ENCODE measurements at places on chromosomes 11 and 22.

- no peak for DNase-seq
Measured at GRCh38 chr22:20036535-20037392, 15.9 kb downstream of the TANGO2 start.

DNA sequence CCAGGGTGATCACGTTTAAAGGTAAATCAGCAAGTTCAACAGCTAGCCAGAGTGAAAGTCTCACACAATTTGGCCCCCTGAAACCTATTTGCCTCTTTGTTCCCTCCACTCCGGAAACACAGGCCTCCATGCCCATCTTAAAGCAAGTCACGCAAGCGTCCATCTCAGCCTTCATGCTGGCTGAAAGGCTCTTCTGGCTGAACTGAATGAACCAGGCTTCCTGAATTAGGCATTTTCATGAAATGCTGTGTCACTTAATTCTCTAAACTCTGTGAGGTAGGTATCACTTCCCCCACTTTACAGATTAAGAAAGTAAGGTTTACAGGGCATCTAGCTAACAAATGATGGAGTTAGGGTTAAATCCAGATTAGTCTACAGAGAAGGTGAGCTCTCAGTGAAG is 1.4 kb downstream of the SLC25A17 start:
- no peak for DNase-seq

- no peak for DNase-seq
Measured at GRCh38 chr11:102121329-102121728, 11.1 kb downstream of the YAP1 start.

DNA sequence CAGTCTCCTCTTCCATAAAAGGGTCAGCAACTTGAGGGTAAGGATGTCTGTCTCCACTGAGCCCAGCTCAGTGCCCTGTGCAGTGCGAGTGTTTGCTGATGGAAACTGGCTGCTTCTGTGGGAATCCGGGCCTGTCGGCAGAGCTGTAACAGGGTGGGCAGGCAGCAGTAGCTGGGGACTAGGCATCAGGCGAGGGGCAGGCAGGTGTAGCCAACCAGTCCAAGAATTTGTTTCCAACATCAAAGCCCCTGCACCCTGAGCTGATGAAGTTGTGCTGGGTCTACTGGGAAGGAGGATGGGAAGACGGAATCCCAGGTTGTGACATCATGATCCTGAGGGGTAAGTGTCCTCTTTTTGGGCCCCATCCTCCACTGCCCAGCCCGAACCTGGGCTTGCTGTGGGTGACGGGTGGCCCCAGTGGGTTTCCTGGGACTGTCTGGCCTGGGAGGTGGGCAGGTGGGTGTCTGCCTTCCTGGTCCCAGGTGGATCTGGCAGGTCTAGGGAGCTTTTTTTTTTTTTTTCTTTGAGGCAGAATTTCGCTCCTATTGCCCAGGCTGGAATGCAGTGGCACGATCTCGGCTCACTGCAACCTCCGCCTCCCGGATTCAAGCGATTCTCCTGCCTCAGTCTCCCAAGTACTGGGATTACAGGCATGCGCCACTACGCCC is 11.0 kb downstream of the SLC29A2 start:
- DNase-seq = no peak

DNA sequence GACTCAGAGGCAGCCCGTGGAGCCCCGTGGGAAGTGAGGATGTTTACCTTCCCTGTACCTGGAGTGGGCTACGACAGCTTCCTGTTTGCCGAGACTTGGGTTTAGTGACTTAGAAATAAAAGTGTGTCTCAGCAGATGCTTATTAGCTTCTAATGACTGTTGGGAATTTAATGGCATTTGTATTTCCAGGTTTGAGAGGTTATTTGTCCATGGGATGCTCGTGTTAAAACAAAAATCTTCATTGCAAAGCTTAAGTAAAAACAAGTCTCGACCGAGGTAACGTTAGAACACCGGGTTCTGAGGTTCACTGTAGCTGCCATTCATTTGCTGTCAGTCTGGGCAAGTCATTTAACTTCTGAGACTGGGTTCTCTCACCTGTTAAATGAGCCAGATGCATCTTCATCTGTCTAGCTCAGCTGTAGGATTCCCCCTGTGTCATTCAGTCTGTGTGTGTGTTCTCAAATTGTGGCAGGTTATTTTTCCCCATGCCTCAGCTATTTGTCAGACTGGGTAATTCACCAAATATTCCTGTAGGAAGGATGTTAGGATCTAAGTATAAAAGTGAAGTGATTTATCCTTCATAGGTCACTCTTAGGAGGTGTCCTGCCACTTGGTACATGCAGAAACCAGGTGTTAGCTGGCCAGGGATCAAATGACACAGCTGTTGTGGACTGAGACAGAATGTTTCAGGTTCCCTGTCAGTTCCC is 791 bp downstream of the EI24 start:
- no peak for DNase-seq

DNA sequence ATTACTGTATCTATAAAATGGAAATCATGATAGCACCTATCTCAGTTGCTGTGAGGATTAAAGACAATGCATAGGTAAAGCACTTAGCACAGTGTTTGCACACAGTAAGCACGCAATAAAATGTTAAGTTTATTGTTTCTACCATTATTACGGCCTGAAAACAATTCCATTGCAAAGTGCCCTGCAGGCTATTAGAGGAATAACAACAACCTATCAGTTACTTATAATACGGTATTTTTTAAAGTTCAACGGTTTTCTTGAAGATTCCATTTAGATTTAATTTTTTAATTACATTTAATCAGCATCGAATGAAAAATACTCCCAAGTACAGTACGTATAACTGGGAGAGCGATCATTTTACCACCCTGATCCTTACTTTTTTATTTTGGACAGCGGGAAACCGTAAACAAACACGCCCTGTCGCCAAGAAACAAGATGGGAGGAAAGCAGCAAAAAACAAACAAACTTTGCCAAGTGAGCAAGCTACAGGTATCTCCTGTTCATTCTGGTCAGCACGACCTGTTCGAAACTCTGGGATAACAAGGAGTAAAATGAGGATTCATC is 893 bp downstream of the SLC36A4 start:
- no peak for DNase-seq

DNA sequence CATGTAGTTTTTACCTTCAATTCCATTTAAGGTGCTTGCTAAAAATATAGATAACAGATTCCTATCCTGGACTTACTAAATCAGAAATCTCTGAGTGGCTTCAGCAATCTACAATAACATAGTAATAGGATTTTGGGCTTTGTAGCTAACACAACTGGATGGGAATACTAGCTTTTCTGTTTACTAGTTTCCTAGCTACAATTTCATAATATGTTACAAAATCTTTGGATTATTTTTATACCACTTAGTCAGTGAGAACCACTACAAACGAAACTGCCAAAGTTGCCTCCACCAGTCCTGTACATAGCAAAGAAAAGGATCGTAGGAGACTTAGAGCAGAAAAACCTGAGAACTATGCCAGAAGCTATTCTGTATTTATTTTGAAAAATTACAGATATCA is 87.7 kb upstream of the ANO3 start:
- DNase-seq = no peak

DNA sequence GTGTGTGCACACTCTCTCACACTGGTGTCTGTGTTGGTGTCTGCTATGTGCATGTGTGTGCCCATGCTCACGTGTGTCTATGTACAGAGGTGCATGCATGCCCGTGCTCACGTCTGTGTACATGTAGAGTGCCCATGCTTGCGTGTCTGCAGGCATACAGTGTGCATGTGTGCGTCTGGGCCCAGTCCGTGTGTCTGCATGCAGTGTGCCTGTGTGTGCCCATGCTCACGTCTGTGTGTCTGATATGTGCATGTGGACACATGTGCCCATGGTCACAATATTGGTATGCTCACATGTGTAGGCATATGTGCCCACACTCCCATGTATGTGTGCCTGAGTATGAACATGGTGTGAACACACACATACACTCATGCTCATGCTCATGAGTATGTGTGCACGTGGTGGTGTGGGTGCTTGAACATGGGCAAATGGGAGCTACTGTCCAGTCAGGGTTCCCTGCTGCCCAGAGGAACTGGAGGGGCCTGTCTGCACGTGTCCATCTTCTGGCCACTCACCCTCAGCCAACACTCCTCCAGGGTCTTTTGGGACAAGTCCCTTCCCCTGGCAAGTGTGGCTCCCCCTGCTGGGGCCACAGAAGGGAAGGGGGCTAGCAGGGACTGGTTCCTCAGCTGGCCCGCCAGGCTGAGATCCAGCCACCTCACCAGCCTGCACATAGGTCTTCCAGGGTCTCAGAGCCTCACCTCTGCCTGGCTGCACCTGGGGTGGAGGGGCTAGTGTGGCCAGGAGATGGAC is 7.3 kb upstream of the TBX1 start:
- DNase-seq = no peak

- no peak for DNase-seq
Measured at GRCh38 chr11:72719144-72719543, 33.1 kb downstream of the ARAP1 start.

DNA sequence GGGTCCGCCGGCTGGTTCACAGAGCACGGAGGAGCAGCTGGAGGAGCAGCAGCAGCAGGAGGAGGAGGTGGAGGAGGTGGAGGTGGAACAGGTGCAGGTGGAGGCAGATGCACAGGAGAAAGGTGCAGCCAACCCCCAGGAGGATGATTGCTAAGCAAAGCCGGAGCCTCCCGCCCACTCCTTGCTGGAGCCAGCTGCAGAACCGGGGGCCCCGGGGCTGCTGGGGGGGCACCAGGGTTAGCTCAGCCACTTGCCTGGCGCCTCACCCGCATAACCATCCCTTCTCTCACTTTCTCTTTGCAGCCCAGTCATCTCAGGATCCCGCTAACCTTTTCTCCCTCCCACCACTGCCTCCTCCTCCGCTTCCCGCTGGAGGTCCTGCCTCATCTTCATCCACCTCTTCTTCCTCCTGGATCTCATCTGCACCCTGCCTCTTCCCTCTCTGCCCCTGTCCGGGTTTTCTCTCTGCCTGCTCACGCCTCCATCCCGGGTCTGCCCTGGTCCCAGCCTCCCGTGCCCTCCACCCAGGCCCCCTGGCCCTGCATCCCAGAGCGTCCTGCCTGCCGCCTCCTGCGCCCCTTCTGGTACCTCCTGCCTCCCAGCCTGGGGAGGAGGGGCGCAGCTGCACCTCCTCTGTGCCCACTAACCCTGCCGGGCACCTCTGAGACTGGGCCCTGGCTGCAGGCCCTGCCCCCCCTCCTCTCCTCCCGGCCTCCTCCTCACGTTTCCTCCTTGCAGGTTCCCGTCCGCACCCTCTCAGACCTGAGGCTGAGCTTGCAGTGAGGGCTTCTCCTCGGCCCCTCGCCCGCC is 9.5 kb downstream of the KCTD17 start:
- DNase-seq = no peak

DNA sequence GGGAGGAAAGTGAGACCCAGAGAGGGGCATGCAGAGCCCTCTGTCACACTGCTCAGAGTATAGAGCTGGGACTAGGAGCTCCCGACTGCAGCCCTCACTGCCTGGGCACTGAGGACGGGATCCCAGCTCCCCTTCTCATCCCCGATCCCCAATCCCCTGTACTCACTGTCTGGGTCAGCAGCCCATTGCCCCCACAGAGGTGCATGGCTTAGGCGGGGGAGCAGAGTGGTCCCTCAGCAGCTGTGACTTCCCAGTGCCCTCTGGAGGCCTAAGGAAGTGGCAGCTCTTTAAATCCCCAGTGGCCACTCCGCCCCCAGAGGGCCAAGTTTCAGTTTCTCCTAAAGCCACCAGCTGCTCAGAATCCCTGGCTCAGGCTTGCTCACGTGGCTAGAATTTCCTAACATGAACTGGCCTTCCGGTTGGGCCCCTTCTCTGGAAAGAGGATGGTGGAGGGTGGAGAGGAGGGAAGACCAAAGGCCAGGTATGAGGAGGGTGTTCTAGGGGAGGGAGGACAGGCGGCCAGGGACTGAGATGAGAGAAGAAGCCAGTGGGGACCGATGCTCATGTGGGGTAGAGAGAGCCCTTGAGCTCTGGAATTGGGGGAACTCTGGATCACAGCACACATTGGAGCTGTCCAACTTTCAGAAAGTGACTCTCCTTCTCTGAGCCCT is at the start of gene BATF2:
BATF2 (minus strand) TSS at position 262 of the 671 bp plus-strand sequence; CDS start at position 205, 57 bp downstream.
- DNase-seq = peak; percentile 33

GRCh38 chr22:30875481-30876215 is 92.9 kb downstream of the MORC2 start:
- DNase-seq = no peak

- DNase-seq = no peak
Measured at GRCh38 chr11:101296896-101297295, 167.3 kb upstream of the PGR start.

GRCh38 chr11:908273-908672 is 2.3 kb downstream of the CHID1 start:
- DNase-seq = no peak

DNA sequence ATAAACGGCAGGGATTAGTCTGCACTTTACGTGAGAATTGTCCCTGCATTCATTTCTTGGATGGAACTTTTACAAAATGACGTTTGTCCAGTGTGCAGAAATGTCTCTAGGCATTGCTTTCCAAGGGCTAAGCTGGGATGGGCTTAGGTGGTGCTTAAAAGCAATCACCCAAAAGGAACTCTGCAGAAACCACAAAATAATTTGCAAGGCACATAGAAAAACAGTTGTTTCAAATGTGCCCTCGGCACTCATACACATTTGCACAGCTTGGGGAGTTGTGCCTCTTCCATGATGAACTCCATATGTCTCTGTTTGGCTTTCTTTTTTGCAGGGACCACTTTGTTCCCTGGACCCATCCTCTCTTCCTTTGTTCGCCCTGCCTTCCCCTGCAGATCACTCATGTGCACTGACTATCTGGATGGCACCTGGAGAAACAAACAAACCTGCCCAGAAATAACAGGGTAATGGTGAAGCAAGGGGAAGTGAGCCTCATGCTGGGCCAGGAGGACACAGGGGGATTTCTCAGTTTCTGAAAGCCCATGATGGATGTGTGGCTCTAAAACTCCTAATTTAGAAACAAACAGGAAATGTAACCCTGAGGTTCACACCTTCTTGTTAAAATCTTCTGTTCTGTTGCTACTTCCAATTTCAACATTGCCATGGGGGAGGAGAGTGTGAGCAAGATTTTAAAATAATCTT is 150.2 kb downstream of the SNX19 start:
- no peak for DNase-seq

GRCh38 chr11:88398372-88398771 is 60.8 kb upstream of the CTSC start:
- DNase-seq = no peak

- no peak for DNase-seq
Measured at GRCh38 chr22:45298934-45299505, 10.7 kb upstream of the FAM118A start.

GRCh38 chr11:63520606-63521170 is 14.8 kb downstream of the LGALS12 start:
- DNase-seq = no peak

DNA sequence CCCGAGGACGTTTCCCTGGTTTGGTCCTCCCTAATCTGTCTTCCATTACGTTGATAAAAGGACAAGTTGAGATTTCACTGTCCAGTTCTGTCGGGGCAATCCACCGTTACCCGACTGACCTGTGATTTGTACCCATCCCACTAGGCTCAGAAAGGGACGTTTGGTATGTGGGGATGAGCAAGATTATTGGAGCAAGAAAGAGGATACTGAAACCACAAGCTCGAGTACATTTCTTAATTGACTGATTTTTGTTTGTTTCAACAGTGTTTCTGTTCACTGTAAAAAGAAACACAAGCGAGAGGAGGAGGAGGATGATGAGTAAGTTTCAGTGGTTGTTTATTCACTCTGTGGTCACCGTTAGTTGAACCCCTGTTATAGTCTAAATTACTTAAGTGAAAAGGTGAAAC is 969 bp downstream of the CCDC117 start:
- DNase-seq = no peak

- DNase-seq = no peak
Measured at GRCh38 chr22:37749831-37750595, 53.2 kb downstream of the TRIOBP start.
